ENCODE measurements at places on chromosomes 6 and 20.

DNA sequence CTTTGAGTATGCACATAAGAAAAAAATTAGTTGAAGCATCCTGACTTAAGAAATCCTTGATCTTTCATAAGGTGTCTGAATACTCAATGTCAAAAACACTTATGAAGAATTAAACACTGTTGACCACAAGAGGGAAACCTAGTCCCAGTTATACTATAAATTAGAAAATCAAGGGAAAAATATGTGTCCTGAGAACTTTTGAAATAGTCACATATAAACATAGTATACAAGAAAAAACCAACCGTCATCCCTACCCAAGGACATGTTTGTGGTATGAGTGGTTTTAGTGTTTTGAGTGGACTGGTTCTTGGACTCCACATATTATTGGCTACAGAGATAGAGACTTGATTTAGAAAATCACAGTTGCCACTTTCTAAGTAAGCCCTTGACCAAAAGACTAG lies 7.6 kb upstream of the HLA-DRA start:
- DNase-seq = no peak

DNA sequence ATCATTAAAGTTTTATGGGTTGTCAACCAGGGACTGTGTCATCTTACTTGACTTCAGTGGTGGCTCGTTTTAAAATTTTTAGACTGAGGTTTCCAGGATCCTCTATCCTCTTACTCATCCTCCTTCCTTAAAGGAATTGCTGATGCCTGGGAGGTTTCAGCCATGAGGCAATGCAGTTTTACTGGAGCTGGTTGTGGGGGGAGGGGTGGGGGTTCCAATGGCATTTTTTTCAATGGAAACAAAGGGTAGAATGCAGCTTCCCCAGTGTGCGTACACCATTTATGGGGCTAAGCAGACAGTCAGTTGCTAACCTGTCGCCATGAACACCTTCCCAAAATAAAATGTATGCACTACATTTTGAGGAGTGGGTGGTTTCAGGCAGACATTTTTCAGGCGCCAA lies 88.0 kb downstream of the METTL24 start:
- no peak for DNase-seq

DNA sequence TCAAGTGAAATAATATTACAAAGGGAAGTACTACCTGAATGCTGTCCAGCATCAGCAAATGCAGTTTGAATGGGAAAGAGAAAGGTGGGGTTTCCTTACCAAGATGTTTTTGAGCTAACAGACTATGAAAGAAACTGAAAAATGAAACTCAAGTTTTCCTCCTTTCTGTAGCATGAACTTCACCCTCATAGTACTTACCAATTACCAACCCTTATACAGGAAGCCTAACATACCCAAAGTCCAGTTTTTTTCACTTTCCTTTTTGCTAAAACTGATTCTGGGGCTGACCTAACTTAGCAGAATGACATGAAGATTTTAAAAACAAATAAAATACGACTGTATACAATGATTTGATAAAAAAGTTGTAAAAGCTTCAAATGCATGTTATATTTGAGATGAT lies 5.2 kb downstream of the ZNFX1 start:
- no peak for DNase-seq

GRCh38 chr6:27889628-27890444 lies 22.4 kb downstream of the OR2B2 start:
- DNase-seq = no peak

DNA sequence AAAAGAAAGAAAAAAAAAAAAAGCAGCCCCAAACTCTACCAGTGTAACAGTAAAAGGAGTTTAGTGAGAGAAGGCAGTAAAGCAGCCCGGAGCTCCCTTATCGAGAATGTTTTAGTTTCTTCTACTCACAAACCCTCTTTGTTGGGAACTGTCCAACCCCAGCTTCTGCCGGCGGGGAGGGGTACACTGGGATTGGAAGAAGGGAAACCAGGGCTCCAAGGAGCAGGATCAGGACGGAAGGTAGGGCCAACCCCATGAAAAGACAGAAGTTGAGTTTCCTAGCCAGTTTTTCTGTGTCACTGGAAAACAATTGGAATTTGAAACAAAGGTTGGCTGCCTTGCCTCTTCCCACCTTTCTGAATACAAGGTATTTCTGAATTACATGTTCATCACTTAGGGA lies 66.0 kb downstream of the KIZ start:
- DNase-seq = no peak

GRCh38 chr6:161272635-161273273 lies 1.1 kb downstream of the AGPAT4 start:
- no peak for DNase-seq

GRCh38 chr20:17681726-17682102 lies 328 bp downstream of the RRBP1 start:
- no peak for DNase-seq

GRCh38 chr6:122494665-122495272 lies 23.2 kb upstream of the SERINC1 start:
- DNase-seq = no peak

GRCh38 chr6:169969372-169970099 lies 218.1 kb downstream of the ERMARD start:
- DNase-seq = no peak

DNA sequence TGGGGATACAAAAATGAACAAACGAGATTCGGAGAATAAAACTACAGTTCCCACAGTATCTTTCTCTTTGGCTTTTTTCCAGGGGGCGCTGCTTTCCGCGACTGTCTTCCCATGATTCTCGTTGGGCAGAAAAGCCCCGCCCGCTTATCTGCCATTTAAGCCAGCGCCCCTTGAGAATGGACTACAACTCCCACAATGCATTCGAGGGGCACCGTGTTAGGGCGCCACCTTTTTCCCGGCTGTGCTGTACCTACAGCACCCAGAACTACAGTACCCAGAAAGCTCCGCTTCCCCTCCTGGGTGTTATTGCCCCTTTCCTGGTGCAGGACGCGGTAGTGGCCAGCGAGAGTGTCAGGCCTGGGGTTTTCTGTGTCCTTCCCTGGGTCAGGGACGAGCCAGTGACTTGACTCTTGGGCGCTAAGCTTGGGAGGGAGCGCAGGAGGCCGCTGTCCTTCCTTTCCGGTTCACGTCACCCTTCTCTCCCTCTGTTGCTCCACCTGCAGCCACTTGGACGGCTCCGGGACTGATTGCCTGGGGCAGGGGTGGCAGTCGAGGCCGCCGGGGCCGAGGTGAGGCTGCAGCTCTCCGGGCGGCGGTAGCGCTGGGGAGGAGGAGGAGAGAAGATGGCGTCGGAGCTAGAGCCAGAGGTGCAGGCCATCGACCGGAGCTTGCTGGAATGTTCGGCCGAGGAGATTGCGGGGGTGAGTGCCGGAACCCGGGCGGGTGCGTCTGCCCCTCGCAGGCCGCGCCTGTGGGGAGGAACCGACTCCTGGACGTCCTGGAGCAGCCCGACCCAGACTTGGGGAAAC lies at the start of gene UBR2:
Gene UBR2, plus strand, starts transcription at position 333 of the 809 bp plus-strand sequence. Its CDS starts 291 bp downstream, at position 624.
- DNase-seq = peak; percentile 84

DNA sequence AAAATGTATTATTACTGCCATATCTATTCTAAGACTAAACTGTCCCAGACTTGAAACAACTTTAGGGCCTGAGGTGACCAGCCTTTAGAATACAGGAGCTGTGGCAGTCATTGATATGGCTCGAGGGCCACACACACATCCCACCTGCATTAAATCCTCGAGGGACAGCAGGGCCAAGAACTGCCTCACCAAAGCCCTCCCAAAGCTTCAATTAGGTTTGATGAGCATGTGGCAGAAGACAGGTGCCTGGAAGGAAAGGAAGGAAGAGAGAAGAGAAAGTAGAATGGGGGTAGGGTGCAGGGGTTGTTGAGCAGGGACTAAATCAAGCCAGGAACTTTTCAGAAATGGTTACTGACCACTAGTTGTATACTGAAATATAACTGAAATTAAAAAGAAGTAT lies 115.0 kb downstream of the PDSS2 start:
- DNase-seq = no peak

GRCh38 chr6:28782113-28782673 lies 141.6 kb downstream of the TRIM27 start:
- no peak for DNase-seq

DNA sequence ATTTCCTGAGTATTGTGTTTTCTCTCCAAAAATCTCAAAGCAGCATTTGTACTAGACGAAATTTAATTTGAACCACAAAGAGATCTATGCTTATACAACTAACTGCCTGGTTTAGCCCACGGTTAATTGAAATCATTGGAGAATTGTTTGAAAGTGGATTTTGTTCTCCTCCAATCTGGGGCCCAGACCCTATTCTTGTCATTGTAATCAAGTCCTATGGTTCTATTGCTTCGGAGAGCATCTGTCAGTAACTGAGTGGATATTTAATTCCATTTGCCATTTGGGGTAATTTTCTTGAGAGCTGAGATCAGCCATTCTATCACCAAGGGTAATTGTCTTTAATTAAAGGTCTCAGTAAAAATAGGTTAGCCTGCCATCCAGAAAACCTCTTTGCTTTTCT lies 117.0 kb upstream of the KCNG1 start:
- DNase-seq = no peak

- DNase-seq = no peak
Observed at GRCh38 chr20:20184149-20184548, 131.8 kb downstream of the CFAP61 start.

DNA sequence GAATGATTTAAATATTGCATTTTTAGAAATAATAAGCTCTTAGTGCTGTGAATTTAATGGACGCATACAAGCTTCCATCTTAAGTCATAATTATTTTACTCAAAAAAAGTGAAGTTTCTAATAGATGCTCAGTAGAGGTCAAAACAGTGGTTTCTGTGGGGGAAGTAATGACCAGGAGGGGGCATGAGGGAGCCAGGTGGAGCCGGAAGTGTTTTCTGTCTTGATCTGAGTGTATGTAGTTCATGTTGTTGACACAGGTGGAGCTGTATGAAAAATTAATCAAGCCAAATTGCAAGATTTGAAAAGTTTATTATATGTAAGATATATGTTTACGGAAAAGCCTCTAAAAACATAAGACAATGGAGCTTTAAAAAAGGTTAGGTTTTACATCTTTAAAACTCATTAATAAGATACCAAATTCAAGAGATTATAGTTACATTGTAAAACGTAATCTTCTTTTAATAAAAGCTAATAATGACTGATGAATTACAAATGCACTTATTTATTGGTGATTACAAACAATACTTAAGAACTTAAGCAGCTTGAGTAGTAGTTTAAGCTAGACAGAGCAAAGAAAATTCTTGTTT lies 68.0 kb downstream of the PLAGL1 start:
- DNase-seq = peak; percentile 10

DNA sequence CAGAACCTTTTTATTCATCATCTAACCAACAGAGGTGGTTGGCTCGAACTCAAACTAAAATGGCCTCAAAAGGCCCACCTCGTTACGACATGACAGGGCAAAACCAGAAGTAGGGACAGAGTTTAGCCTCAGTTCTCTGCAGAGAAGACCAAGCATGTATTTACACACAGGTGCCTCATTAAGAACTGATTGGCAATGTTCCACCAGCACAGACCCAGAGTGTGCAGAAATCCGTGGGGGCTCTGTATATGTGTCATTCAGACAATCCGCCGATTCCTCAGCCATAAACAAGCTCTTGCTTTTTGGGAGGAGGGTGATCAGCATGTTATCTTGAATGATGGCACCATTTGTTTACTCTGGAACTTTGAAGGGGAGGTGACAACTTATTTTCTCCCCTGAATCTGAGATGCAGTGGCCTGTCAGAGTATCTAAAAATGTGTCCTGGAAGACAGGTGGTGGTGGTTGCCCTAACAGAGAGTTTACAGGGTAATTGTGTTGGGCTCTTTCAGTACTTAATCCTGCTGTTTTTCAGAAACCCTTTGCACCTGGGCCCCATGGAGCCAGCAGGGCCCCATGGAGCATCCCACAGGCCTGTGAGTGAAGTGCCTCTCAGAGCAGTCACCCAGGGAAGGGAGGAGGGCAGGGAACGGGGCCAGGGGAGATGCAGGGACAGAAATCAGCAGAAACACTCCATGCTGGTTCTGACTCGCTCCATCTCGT lies 29.1 kb upstream of the C20orf203 start:
- no peak for DNase-seq

GRCh38 chr6:52144196-52145076 lies 41.7 kb upstream of the IL17A start:
- no peak for DNase-seq

DNA sequence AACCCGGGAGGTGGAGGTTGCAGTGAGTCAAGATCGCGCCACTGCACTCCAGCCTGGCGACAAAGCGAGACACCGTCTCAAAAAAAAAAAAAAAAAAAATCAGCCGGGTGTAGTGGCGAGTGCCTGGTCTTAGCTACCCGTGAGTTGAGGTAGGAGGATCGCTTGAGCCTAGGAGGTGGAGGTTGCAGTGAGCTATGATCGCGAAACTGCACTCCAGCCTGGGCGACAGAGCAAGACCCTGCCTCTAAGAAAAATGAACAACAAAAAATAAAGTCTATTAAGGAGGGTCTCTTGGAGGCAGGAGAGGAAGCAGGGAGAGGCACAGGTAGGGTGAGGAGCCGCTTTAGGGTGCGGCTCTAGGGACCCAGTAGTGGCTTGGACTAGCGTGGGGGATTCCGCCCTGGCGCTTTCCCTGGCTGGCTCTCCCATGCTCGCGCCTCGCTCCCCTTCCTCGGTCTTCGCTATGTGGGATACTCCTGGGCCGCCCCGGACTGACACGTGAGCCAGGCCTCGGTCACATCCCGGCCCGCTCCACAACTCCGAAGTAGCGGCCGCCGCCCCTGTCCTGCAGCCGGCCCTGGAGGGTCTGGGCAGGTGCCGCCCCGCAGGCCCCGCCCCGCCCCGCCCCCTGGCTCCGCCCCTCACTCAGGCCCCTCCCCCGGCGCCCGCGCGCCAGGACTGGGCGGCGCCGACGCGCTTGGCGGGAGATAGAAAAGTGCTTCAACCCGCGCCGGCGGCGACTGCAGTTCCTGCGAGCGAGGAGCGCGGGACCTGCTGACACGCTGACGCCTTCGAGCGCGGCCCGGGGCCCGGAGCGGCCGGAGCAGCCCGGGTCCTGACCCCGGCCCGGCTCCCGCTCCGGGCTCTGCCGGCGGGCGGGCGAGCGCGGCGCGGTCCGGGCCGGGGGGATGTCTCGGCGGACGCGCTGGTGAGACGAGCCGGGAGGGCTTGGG lies at the start of gene MYBL2:
Gene MYBL2, plus strand, starts transcription at position 739 of the 953 bp plus-strand sequence. Its CDS starts 170 bp downstream, at position 909.
- DNase-seq = peak; percentile 12

GRCh38 chr6:137353346-137353745 lies 134.2 kb upstream of the IFNGR1 start:
- DNase-seq = no peak

DNA sequence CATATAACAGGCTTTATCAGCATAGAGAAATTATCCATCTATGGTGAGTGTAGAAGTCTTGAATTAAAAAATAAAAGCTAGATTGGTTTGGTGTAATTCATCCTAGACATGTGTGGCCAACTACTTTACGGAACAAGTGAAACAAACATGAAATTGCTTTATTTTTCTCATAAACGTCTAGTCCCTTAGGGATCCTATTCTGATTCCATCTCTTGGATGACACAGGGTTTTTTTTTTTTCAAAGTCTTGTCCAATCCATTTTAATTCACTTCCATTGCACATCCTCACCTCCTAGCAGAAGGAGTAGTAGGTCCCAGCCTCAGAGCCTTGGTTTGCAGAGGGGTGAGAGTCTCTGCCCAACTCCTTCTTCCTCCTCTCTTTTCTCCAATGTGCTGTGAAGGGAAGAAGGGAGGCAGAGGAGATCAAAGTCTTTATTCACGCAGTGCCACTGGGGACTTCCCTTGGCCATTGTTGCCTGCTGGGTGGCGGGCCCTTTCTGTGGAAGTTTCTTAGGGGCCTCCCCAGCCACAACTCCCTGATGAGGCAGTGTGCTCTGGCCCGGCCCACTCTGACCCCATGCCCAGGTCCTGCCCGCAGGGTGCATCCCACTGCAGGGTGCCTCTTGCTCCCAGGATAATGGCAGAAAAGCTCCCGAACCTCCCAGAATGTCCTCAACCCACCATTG lies 104.4 kb upstream of the SNX9 start:
- DNase-seq = no peak

All from stimulated activated CD4-positive, alpha-beta T cell treated with anti-CD3 and anti-CD28 coated beads, Interleukin-1b, Interleukin-23, amount 100 ng/mL, for 1 hour (primary cell).